Stimulated activated CD4-positive, alpha-beta T cell treated with anti-CD3 and anti-CD28 coated beads, Interleukin-12 subunit alpha, Interleukin-12 subunit beta, amount 100 ng/mL, for 24 hours (primary cell): ENCODE measurements at places on chromosomes 6 and 20.

DNA sequence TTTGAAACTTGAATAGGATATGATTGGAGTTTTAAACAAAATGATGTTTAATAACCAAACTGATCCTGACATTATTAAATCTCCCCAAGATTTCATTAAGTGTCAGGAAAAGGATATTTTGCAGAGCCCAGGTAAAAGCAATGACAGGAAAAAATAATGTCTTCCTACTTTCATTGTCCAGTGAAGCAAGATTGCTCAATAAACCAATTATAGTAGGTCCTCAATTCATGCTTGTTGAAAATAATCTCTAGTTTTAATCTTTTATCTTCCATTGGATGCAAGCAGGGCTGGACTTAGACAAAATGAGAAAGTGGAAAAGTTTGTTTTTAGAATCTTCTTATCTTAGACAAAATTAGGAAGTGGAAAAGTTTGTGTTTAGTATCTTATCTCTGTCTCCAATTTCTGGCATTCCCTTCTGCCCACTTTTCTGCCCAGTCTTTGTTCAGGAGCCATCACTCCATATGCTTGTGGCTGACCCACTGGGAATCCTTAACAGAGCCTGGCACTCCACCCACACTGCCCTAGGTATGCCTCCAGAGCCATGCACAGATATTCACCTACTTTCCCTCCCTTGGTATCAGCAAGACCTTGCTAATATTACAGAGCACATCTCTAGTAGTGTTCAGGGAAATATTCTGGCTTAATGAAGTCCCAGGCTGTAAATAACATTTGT is 57.0 kb upstream of the CARMIL1 start:
- no peak for DNase-seq

DNA sequence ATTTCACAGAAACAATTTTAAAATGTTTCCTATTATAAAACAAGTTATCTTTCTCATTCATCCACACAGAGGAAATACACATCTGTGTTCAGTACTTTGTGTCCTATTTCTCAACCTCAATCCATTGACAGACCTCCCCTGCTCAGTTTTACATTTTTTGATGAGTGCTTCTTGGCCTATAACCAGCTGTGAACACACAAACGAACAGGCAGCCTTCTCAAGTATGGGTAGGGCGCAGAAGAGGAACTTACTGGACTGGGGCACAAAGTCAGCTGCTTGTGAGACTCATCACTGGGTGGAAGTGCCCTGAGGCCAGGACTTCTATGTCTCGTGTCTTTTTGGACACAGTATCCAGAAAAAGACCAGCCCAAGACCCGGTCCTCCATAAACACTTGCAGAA is 2.8 kb downstream of the RPS6KA2 start:
- no peak for DNase-seq

- DNase-seq: no peak
These were observed 86.2 kb upstream of the F13A1 start for GRCh38 chr6:6406715-6407070.

DNA sequence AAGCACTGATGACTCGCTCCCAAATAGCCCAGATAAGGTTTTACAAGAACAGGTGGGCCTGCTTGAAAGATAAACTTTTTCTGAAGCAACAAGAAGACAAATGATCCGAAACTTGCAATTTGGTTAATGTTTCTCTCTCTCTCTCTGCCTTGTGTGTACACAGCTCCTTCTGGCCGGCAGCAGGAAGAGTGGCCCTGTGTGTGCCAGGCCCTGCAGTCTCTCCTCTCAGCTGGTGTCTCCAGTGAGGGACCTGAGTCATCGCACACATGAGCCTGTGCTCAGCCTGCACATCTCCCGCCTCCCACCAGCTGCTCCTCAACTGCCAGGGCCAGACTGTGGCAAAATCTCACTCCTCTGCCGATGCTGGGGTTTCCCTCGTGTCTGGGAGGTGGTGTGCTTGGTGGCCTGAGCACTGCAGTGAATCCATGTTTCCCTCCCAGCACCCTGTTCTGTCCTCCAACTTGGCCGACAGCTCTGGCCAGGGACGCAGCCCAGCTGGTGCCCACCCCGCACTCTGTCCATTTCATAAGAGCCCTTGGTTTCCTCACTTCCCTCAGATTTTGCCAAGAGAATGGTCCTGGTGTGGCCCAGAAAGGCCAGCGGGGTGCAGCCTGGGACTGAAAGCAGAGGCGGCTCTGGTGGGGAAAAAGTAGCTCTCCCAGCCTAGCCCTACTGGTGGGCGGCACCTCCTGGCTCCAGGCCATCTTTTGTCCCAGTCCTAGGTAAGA is 49.4 kb downstream of the ERMARD start:
- DNase-seq: no peak

GRCh38 chr20:49914310-49915117 is 815 bp downstream of the SPATA2 start:
- DNase-seq: no peak
